ENCODE measurements at places on chromosomes 3 and 15.

DNA sequence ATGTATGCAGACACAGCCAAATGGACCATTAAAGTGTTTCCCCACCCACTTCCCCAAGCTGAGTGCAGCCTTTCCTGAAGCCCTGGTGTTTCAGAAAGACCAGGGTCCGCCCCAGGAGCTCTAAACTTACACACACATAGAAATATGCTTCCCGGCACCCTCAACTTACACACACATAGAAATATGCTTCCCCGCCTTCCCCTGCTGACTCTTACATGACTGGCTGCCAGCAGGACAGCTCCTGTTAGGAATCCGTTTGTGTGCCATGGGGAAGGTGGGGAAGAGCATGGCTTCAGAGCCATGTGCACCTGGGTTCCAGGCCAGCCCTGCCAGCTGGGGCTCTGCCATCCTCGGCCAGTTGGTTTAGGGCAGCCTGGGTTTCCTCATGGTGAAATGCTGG, 3.6 kb downstream of the CLEC3B start:
- DNase-seq, result no peak

- DNase-seq, result no peak
Measured at GRCh38 chr3:17372362-17373210, 369.8 kb downstream of the TBC1D5 start.

DNA sequence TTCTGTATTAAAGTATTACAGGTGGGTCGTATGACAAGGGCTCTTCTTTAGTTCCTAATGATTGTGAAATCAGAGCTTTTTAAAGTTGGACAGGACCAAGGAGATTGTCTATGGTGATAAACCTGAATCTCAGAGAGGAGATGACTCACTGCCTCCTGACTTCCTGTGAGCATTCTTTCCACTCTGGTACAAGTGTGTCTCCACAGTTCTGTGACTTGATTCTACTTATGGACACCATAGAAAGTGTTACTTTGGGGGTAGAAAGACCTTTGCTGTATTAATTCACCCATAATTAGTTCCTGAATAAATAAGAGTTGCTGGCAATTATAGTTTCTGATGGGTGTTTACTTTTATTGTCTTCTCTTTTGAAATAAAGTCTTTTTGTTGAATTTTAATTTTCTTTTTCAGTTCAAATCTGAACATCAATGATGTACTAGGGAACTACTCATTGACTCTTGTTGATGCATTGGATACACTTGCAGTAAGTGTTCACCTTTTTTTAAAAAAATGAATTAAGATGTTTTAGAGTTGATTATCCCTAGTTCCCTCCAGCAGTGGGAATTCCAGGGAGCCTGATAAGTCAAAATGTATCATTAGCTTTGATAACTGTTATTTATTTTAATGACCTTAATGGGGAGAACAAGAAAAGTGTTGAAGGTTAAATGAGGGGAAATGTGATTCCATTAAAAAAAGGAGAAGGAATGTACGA, 7.4 kb downstream of the EDEM1 start:
- DNase-seq, result peak; percentile 84

GRCh38 chr3:10178892-10179291, 14.2 kb downstream of the IRAK2 start:
- no peak for DNase-seq

DNA sequence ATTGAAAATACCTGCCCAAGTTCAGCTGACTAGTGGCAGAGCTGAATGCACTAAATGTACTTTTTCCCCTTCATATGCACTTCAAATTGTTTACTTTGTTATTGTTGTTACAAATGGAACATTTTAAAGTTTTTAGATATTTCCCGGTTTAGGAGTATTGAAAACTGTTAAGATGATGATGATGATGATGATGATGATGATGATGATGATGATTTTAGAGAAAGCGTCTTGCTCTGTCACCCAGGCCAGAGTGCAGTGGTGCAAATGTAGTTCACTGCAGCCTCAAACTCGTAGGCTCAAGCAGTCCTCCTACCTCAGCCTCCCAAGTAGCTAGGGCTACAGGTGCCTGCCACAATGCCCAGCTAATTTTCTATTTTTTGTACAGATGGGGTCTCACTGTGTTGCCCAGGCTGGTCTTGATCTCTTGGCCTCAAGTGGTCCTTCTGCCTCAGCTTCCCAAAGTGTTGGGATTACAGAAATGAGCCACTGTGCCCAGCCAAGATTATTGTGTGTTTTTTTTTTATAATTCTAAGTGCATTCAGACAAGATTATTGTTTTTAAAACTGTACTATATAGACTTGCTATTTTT, 45.9 kb upstream of the SLC22A13 start:
- no peak for DNase-seq

- DNase-seq, result no peak
Measured at GRCh38 chr3:43503067-43503728, 118.6 kb downstream of the ANO10 start.

- no peak for DNase-seq
Measured at GRCh38 chr15:95018888-95019545, 787.7 kb downstream of the MCTP2 start.

DNA sequence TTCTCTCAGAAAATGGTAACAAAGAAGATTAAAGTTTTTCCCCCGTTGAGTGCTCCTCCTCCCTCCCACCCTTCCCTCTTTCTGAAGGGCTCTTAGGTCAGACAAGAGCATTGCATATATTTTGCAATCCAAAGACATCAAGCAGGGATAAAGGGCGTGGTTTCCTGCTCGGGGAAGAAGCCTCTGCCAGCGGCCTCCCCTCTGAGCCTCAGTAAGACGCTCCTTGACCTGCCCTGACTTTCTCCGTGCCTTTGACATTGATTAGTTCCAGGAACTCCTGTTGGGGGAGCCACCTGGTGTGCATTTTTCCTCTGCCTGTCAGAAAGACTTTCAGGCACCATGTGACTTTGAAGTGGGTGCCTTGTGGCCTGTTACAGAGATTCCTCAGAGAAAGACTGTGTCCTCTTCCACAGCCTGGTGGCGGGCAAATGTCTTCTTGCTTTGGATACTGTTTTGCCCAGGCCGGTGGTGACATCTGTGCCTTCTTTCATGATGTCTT, 87.2 kb upstream of the TBL1XR1 start:
- DNase-seq, result peak; percentile 41

All from T-helper 1 cell (primary cell).